Cardiac muscle cell (in vitro differentiated cells and primary cell): ENCODE measurements at places on chromosomes 16 and 17.

GRCh38 chr16:85605051-85605911, 7.8 kb upstream of the GSE1 start:
- no peak for DNase-seq

GRCh38 chr17:79065105-79065670, 9.4 kb upstream of the ENGASE start:
- peak; percentile 54 for DNase-seq

DNA sequence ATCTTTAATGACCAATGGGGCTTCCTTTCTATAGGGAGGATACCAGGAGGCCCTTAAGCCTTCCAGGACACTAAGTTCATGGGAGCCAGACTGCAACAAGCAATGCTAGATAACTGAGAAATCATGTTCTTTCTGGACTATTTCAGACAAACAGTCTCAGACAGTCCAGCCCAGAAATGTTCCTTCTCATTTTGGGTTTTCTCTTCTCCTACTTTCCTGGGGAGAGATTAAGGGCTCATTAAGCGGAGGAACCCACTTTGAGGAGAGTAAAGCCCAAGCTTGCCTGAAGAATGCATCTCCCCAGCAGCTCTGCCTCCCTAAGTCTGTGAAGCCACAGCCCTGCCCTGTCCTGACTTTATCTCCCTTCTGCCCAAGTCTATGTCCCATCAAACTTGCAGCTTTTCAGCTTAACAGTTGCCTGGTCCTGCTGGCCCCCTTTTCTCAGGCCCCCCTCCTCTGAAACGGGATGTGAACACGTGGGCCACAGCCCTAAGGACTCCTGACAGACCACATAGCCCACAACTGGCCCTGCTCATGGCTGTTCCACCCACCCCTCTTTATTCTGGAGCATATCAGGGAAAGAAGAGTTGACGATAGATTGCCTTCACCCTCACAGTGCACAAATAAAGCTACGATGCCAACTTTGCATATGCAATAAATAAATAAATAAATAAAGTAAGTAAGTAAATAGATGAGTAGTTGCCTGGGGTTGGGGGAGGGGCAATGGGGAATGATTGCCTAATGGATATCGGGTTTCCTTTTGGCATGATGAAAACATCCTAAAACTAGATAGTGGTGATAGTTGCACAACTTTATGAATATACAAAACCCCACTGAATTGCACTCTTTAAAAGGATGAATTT, 111.0 kb downstream of the N4BP1 start:
- no peak for DNase-seq

DNA sequence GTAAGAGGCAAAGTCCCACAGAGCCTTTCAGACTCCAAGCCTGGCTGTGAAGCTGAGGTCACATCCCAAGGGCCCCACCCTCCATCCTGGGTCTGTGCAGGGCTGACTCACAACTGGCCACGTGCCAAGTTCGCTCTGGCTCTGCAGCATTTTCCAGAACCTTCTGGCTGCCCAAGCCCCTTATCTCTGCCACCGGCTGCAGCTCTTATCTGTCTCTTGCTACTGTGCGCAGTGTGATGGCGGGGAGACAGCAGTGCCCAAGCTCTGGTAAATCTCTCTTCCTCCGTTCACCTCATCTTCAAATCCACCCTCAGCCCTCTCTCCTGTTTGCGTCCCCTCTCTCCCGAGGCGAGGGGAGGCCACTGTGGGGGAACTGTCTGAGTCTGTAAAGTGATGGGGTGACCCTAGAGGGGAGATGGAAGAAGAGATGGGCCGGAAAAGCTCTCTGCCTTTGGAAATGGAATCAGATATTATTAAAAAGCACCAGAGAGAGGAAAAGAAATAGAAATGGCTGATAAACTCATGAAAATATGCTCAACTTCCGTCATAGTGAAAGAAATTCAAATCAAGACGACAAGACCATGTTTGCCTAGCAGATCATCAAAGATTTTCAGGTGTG, 162.7 kb upstream of the CDC42EP4 start:
- peak; percentile 83 for DNase-seq

DNA sequence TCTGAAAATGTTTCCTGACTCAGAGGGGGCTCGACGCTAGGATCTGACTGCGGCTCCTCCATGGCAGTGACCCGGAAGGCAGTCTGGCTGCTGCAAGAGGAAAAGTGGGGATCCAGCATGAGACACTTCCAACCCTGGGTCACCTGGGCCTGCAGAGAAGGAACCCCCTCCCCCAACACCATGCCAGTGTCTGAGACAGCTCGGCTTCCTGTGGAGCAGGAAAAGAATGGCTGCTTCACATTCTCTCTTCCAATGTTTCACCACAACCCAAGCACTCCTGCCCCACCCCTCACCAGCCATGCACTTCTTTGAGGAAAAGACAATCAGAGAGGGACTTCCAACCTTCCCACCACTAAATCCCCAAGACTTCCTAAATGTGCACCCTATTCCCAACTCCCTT, 10.8 kb downstream of the TP53 start:
- no peak for DNase-seq

DNA sequence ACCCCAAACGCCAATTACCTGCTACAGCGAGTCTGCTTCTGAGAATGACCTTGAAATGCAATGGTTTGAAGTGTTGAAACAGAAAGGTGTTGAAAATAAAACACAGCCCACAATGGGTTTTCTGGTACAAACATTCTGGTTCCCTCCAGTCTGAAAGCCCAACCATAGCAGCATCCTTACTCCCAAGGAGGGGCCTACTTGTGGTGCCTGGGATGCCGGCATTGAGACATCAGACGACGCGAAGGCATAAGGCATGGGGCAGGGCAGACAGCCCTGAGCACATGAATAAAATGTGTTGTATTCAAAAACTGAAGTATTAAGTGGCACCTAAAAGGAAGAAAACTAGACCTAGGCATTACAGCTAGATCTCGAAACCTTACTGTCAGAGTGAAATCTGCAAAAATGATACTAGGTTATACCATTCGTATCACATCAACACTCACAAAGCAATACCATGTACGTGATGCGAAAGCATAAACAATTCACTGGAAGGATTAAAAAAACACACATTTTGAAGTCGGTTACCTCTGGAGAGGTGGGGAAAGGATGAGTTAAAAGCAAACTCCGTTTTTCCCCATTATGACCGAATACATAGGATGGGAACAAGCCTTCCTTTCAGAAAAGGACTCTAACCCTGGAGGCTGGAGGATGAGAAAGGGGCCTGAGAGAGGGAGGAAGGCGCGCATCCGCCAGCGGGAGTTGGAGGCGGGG, 702 bp downstream of the NUDT21 start:
- peak; percentile 9 for DNase-seq

DNA sequence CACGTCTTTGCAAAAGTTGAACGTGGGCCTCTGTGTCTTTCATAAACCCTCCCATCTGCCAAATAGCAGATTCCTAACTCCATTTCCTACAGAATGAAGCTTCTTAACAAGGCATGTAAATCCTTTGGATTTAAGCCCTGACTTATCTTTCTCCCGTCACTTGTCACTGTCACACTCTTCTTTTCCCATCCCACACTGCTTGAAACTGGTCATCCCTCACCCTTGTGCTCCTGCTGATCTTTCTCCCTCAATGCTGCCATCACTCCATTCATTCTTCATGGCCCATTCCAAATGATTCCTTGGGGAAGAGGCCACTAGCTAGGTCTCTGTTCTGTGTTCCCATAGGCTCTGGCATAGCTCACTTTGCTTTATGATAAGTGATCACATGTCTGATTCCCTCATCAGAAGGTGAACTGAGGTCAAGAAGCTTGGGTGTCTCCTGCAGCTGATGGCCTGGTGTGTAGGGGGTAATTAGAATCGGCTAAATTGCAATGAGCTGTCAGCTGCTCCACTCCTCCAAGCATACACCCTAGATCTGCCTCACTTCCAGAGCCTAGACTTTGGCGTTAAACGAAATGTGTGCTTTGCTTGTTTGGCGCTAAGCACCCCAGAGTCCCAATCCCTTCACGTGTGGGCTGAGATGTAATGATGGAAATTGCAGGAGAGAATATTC, 61.7 kb downstream of the PECAM1 start:
- no peak for DNase-seq

DNA sequence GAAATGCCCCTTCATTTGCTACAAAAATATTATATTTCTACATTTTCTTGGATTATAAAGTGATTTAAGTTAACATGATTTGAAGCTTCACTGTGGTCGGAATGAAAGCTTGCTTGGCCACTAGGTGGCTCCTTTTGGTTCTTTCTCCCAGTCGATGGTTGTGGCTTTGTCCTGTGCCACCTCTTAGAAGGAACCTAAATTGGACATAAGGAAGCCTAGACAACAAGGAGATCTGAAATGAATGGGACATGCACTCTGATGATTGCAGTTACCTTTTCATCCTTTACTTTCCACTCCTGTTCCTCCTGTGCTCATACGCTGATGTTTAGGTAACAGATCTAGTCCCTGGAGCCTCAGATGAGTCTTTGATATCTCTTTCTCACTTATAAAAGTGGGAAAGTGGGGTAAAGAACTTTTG, 39.2 kb downstream of the FTO start:
- DNase-seq = no peak

GRCh38 chr17:59105852-59106462, 723 bp downstream of the TRIM37 start:
- no peak for DNase-seq

DNA sequence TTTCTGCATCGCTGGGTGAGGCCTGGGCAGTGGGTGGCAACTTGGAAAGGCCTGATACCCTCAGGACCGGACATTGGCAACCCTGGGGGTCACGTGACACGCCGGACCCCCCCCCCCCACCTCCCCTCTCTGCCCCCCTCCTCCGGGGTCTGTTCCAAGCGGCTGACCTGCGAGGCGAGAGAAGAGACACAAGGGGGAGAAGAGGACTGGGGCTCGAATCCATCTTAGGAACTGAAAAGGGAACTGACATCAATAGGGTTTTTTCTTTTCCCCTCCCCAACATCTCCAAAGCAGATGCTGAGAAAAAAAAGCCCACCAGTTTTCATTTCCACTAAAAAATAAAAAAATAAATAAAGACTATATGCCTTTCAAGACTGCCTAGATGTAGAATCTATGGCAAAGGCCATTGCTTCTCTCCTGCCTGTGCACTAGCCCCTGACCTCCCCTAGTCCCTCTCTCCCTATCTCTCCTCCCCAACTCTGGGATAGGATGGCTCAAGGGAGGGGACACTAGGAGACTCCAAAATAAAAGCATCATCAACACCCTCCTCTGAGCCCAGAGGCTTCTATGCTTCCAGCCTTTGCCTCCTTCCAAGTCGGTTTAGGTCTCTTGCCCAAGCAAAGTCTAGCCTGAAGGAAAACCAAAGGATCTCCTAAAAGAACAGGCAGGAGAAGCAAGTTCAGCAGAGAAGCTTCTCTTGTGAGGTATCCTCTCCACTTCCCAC, 7.7 kb upstream of the HOXB2 start:
- DNase-seq = no peak

DNA sequence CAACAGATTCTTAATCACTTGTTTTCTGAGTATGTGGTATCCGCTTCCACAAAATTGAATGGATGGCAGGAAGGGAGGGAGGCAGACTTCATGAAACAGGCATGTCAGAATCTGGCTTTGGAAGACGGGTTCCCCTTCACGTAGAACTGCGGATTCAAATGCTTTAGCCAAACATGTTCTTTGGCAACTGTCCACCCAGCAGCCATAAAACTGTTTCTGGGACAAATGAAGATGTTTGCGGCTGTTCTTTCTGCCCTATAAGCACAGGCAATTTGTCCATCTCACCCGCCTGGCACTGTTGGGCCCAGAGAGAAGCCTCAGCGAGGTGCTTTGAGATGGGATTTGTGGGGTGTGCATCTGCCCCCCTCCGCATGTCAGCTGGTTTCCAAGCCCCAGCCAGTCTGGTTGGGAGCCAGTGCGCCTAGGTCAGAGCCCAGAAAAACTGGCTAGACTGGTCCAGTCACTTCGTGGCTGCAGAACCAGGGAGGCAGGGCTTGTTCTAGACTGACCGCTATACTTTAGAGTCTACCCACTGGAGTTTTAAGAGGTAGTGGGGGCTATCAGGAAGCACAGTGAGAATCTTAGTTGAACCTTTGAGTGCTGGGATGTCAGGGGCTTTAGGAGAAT, 6.3 kb downstream of the CRHR1 start:
- no peak for DNase-seq

GRCh38 chr17:36667922-36668321, 66.5 kb downstream of the MRM1 start:
- DNase-seq = no peak

- no peak for DNase-seq
Observed at GRCh38 chr16:85590506-85590832, 22.7 kb upstream of the GSE1 start.

- peak; percentile 6 for DNase-seq
Observed at GRCh38 chr17:4362141-4362540, 4.3 kb downstream of the UBE2G1 start.

DNA sequence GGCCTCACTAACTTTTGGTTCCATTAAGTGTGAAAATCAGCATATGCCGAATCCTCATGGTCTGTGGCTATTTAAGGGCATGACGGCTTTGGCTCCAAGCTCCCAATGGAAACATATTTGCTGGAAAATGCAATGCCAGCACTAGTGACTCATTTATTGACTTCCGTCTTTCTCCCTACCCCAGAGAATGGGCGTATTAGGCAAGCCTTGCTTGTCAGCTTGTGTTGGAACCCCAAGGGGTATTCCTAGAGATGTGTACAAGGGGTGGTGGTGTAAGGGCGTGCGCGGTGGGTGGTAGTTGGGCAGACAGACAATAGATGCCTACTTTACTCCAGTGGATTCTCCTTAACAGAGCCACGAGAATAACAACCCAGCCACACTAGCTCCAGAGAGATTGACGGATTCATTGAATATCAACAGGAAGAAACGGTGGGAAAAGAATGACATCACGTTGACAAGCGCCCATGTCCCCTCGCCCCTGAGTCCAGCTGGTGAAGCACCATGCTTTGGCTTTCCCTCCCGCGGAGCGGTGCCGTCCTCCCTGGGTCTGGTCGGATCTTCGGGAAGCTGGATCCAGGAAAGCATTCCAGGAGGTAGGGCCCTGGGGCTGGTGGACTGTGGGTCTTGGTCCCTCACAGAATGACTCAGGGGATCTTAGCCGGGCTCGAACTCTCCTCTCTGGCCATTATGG, 10.3 kb downstream of the CD300LB start:
- DNase-seq = no peak

DNA sequence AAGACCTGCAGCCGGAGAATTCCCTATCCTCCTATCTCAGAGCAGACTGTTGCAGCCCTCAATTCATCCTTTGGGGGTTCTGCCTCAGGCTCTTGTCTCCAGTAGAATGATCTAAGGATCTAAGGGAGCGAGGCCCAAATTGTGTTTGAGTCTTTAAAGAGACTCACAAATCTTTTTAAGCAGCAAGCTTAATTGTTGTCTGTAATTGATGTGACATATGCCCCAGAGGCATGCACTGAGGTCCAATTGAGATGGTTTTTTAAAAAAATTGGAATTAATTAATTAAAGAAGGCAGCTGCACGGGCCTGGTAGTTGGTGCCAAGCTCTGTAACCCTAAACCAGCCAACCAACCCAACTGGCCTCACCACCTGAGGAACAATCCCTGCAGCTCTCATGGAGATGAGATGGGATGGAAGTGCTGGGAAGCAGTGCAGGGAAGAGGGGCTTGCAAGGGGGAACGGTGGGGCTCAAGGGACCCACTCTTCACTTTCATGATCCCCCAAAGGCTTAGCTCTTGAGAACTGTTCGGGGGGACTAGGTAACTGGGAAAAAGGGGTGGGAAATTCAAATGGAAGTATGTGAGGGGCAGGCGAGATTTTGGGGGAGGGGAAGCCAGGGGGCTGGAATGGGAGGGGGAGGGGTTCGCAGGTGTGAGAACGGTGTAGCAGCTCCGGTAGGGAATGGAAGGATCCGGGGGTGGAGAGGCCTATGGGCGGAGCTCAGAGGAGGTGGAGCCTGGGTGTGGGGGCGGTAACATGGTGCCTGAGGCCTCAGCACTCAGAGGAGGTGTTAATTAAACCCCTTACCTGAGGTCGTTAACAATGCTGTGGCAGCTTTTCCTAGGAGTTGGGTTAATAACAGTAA, 9.2 kb upstream of the ZNF652 start:
- DNase-seq = no peak
